Fibroblast of lung (primary cell): ENCODE measurements at places on chromosomes 5 and 9. TPM values are rescaled to one million over a fixed set of nuclear protein-coding genes. Genes with fewer than 3 reads are reported as not detected.

GRCh38 chr9:106796771-106797170, 66.2 kb upstream of the ZNF462 start:
- DNase-seq, result peak; percentile 13

The RASGEF1C gene
- polyA plus RNA-seq, result 0.03 TPM in 1 of 2 replicates, not detected in the other

GRCh38 chr9:112327718-112328450, 5.5 kb downstream of the PTBP3 start:
- DNase-seq, result no peak

DNA sequence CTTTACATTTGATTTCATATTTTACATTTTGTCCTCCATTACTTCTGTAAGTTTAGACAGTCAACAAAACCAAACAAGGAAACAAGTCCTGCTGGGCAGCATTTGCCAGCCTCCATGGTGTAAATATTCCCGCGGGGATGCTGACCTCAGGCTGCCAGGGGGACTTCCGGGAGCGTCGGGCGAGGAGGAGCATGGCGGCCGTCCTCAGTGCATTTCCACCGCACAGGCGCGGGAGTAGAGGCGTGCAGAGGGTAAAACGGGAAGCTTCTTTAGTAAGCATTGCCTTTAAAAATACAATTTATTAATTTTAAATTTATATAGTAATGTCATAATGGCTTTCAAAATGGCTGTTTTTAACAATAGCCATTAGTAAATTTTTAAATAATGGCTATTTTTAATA, 385.3 kb upstream of the IRX4 start:
- no peak for DNase-seq

DNA sequence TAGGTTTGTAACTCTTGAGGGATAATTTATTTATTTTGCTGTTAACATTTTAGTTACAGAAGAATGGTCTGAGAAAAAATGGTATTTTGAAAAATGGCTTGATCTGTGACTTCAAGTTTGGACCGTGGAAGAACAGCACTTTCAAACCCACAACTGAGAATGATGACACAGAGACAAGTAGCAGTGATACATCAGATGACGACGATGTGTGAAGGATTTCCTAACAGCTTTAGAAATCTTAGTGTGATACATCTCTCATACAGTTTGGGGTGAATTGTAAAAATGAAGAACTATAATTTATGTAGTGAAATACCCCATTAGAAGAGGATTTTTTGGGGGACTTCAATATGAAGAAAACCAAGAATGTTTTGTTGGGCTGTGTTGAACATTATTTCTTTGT, 88.7 kb downstream of the GPBP1 start:
- no peak for DNase-seq

The GHR gene
- 1.9 and 2.4 TPM in 2 replicates for polyA plus RNA-seq

DNA sequence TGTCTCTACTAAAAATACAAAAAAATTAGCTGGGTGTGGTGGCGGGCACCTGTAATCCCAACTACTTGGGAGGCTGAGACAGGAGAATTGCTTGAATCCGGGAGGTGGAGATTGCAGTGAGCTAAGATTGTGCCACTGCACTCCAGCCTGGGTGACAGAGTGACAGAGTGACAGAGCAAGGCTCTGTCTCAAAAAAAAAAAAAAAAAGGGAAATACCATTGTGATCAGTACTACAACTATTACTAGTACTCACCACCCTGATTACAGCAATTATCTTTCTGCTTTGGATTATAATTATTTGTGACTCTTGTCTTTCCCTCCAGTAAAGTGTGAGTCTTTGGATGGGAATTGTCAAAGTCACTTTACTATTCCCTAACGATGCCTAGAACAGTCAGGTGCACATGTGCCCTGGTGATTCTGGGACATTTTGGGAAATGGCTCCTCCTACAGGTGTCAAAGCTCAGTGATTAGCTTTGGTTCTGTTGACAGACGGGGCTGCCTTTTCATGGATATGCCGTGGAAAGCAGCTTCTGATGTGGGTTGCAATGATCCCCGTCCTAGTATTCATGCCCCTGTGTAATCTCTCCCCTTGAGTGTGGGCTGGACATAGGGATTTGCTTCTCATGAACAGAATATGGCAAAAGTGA, 31.8 kb upstream of the FRRS1L start:
- no peak for DNase-seq

GRCh38 chr9:79617395-79617794, 45.6 kb downstream of the TLE4 start:
- DNase-seq, result peak; percentile 57
